NCI-H1048 (cell line): ENCODE measurements at places on chromosomes 13 and 19.

GRCh38 chr19:49362929-49363267, 682 bp upstream of the TEAD2 start:
- DNase-seq = no peak

DNA sequence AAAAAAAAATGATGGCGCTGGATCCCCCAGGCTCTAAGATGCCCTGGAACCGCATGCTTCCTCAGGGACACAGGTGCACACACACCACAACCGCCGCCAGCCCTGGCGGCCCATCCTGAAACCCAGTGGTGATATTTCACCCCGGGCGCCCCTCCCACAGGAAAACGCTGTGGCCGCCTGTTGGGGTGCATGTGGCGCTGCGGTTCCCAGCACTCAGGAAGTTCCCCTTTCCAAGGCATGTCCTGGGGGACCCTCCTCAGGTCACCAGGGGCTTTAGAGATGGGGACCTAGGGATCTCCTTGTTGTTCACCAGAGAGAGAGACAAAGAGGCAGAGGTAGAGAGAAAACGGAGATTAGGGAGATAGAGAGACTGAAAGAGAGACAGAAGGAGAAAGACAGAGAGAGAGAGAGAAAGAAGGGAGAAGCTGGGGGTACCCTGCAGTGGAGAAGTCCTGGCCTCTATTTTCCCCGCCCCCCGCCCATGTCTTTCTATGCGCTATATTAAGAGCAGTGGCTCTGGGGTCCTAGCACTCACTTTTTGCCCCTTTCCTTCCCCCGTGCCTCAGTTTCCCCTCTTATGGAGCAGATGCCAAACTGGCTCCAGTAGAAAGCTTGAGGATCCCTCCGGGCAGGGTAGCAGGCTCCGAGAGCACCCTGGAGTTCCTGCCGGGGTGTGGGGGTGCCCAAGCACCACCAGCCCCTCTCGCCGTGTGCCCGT, 2.3 kb downstream of the ADGRE2 start:
- DNase-seq = no peak

GRCh38 chr19:34960103-34960805, 3.8 kb downstream of the ZNF792 start:
- no peak for DNase-seq

DNA sequence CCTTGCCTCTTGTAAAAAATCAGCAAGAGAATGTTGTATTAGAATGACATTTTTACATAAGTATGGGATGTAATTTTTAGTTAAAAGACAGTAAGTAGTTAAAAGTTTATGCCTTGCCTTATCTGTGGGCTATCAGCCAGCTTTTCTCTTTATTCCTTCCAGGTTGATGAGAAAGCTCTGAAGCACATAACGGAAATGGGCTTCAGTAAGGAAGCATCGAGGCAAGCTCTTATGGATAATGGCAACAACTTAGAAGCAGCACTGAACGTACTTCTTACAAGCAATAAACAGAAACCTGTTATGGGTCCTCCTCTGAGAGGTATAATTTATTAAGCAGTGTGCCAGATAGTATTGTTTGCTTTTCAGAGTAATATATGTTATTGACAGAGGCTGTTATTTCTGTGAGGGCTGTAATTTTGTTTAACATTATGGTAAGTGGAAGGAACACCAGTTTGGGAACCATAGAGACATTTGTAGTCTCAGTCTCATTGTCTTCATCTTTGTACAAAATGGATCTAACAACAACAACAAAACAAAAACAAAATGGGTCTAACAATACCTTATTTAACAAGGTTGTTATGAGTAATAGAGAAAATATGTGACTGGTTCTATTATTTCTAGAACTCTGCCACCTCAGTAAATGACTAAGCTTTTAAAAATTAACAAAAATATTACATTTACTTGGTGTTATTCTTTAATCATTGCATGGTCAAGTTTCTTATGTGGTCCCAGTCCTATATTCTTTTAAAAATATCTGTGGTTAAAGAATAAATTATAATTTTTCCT, 112.8 kb downstream of the TDRD3 start:
- no peak for DNase-seq

DNA sequence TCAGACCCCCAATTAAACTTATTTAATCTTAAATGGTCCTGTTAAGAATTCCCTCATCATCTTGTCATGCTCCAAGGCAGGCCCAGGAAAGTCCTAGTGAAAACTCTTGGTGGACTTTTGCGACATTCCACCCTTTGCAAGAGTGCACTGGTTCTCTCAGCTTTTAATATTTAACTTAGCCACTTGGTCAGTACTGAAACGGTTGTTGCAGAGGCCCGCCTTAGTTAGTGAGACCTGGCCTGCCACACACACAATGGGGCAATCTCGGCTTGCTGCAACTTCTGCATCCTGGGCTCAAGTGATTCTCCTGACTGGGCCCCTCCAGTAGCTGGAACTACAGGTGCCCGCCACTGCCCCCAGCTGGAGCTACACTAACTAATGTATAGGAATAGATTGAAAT, 1366.0 kb downstream of the UQCRFS1 start:
- DNase-seq = no peak

DNA sequence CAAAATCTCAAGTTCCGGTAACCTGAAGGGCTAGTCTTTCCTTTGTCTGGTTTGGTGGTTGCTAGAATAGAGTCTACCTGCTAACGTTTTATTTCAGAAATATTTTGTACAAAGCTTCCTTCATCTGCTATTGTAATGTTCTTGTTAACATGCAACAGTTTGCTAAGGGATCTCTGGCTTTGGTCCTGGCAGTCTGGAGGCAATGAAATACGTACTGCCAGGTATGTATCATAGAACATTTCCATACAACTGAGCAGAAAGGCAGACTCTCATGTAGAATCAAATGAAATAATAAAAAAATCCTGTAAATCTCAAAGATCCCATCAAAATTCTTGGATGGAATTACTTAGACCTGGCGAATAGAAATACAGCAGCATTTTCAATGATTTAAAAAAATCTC, 8.8 kb upstream of the CSNK1A1L start:
- no peak for DNase-seq

- DNase-seq = no peak
Observed at GRCh38 chr13:97228850-97229521, 6.9 kb downstream of the MBNL2 start.

GRCh38 chr13:47859165-47859564, 141.9 kb downstream of the SUCLA2 start:
- DNase-seq = no peak

DNA sequence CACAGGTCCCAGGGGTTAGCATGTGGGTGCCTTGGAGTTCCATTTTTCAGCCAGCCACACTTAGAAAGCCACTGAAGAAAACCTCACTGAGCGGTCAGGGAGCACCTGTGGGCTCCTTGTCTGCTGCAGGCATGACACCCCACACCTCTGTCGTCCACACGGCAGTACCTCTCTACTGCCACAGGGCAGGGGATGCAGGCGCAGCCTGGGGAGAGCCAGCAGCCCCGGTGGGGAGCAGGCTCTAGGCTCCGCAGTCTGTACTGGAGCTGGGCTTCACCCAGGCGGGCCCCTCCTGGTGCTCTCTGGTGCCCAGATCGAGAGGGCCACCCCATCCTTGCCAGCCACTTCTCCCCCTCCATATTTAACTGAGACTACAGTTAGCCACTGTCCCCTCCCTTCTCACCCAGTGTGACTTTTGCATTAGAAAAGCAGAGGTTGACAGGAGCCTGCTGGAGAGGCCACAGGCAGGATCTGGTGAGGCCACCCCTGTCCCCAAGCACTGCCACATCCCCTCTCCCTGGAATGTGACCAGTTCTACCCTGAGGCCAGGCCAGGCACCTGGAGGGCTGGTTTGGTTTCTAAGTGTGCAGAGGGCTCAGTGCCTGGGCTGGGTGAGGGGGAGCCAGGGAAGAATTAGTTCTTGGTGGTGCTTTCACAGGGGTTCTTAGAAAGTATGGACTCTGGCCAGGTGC, 104.4 kb downstream of the KDM4B start:
- no peak for DNase-seq

DNA sequence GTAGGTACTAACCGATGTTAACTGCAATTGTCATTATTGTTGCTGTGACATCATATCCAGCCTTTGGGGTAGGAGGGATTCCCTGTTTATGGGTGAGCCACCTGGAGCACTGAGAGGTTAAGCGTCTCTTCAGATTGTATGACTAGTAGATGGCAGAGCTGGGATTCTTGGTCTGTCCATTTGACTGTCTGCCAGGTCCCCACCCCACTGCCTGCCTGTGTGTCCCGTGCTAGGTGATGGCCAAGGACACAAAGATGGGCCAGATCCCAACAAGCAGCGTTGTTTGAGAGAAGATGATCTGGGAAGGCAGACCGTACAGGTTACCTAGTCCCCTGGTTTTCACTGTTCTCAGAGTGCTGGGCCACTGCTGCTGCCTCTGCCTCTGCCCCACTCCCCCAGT, 16.6 kb downstream of the PPP2R1A start:
- DNase-seq = no peak

GRCh38 chr19:9586764-9587163, 2.5 kb upstream of the ZNF121 start:
- DNase-seq = no peak

- no peak for DNase-seq
Observed at GRCh38 chr19:610801-611480, 21.3 kb downstream of the HCN2 start.

GRCh38 chr19:50649433-50650391, at the start of gene C19orf81:
Gene C19orf81, plus strand, starts transcription at chr19:50649445. Its CDS starts 0 bp downstream, at chr19:50649445.
- no peak for DNase-seq
